Esophagus squamous epithelium (tissue), 5 donors: ENCODE measurements at places on chromosomes 11 and 22.

DNA sequence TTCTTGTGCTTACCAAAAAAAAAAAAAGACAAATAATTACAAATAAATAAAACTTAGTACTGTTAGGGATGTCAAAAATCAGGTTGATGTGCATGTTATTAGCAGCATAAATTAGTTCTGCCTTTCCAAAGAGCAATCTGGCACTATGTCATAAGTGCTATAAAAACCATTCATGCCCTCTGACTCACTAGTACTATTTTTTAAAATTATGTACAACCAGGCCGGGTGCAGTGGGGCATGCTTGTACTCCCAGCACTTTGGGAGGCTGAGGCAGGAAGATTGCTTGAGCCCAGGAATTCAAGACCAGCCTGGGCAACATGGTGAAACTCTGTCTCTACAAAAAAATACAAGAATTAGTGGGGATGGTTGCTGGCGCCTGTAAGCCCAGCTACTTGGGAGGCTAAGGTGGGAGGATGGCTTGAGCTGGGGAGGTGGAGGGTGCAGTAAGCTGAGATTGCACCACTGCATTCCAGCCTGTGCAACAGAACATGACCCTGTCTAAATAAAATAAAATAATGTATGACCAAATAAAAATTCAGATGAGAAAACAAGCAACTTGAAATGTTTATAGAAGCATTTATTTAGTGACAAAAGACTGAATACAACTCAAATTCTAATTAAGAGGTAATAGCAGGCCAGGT is 25.3 kb downstream of the UEVLD start:
- DNase-seq, result no peak

GRCh38 chr11:64089027-64089360 is 53.3 kb downstream of the FLRT1 start:
- DNase-seq, result no peak

GRCh38 chr11:73158356-73159051 is 16.4 kb upstream of the FCHSD2 start:
- DNase-seq, result no peak

DNA sequence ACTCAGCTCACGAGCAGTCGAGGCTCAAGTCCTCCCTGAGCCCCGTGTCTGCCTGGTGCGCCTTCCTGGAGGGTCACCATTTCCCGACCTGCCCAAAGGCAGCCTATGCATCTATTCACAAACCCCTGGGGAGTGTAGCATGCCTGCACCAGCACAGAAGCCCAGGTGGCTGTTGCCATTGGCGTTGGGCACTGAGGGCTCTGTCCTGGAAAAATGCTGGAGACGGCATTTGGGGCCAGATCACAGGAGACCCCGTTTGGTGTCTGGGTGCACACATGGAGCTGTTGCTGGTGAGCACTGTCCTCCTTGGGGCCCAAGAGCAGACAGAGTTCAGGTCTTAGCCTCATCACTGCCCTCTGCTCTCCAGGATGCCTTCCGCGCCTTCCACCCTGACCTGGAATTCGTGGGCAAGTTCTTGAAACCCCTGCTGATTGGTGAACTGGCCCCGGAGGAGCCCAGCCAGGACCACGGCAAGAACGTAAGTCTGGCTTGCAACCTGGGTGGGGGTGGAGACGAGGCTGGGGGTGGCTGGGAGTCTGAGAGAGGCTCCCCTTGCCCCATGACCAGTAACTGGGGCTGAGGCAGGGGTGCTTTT is 9.4 kb downstream of the FADS2 start:
- DNase-seq, result no peak

- no peak for DNase-seq
Measured at GRCh38 chr11:101346591-101346990, 217.0 kb upstream of the PGR start.

DNA sequence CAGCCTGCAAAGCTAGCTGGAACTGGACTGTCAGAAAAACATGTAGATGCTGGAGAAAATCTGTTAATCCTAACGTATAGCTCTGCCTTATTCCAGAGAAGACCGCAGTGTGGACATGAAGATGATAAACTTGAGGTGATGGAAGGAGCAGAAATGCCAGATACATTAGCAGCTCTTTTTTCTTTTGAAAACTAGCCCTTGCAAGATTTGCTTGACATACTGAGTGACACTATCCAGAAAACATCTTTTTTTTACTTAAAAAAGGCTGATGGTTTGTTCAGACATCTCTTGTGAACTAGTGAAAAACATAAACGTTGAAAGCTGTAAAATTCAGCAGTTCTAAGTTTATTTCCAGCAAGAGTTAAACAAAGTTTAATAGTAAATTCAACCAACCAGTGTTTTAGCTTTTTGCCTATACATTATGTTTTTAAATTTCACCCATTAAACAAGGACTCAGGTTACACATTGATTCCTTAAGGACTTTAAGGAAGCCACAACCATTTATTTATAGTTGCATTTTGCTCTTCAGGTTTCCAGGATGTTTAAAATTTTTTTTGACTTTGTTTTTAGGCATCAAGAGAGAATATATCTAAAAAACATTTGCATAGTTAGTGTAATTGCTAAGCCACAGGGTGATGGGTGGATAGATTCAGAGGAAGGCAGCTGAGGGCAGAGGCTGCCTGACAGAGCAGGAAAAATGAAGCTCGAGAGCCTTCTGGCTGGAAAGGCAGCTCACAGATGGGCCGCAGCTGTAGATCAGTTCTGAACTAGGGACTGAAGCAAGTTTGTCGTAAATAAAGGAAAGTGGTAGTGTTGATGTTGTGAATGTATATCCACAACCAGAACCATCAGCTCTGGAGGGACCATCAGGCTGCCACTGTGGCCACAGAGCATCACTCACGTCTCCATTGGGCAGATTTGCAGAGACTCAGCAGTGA is 9.5 kb downstream of the SNAP29 start:
- DNase-seq, result no peak

- DNase-seq, result no peak
Measured at GRCh38 chr11:30342736-30343166, 19.8 kb downstream of the ARL14EP start.

DNA sequence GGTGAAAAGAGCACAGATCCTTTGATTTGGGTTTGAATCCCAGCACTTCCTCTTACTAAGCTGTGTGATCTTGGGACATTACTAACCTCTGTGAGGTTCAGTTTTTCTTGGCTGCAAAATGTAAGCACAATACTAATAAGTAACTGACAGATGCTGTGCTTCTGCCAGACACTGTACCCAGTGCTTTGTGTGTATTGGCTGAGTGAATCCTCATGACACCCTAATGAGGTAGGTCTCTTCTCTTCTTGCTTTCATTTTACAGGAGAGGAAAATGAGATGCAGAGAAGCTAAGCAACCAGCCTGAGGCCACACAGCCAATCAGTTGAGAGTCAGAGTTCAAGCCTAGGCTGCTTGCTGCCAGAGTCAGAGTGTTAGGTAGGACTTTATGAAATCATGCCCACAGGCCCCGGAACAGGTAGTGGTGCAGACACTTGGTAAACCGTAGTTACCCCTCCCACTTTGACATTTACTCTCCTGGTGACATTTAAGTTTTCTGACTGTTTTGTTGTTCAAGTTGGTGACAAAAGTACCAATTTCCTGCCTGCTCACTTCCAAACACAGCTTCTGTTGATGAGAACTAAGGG is 21.2 kb downstream of the PTPRJ start:
- DNase-seq, result no peak

DNA sequence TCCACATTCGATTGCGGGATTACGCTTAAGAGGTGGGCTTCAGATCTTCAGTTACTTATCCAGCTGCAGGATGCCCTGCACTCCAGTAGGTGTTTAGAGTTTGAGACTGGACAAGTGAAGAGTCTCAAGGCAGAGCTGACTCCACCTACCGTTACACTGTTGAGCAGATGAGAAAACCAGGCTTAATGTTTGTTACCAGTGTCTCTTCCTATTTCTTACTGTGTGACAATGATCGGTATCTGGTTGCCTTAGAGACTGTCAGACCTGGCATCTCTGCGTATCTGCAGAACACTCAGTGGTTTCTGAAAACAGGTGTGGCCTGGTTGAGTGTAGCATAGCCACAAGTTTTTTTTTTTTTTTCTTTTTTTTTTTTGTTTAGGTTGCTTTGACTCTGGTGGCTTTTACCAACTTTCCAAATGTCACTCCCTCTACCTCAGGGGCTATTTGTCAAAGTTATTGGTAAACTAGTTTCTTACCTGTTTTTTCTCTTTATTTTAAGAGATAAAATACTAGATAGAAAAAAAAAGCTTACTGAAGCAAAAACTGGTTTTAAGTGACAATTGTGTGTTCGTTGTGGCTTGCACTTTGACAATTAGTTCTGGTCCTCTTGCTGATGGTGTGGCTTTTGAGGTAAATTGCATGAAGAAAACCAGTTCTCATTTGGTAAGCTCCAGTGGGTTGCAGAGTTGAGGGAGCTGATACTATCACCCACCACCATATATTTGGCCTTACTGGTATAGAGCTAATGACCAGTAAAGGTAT is 284.8 kb downstream of the ETS1 start:
- DNase-seq, result no peak

DNA sequence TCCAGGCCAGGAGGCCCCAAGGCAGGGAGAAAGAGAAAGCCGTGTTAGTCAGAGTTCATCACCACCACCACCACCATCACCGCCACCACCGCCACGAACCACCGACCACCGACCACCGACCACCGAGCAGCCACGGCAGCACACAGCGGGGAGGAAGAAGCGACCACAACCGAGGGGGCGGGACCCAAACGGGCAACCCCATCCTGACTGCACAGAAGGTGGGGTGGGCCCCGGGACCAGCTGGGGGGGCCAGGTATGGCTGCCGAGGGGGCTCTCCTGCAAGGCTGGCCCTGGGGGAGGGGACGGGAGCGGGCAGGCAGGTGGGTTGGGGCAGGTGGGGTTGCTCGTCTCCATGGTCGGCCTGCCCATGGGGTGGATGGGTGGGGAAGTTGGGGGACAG is 34.2 kb downstream of the SYT7 start:
- no peak for DNase-seq

DNA sequence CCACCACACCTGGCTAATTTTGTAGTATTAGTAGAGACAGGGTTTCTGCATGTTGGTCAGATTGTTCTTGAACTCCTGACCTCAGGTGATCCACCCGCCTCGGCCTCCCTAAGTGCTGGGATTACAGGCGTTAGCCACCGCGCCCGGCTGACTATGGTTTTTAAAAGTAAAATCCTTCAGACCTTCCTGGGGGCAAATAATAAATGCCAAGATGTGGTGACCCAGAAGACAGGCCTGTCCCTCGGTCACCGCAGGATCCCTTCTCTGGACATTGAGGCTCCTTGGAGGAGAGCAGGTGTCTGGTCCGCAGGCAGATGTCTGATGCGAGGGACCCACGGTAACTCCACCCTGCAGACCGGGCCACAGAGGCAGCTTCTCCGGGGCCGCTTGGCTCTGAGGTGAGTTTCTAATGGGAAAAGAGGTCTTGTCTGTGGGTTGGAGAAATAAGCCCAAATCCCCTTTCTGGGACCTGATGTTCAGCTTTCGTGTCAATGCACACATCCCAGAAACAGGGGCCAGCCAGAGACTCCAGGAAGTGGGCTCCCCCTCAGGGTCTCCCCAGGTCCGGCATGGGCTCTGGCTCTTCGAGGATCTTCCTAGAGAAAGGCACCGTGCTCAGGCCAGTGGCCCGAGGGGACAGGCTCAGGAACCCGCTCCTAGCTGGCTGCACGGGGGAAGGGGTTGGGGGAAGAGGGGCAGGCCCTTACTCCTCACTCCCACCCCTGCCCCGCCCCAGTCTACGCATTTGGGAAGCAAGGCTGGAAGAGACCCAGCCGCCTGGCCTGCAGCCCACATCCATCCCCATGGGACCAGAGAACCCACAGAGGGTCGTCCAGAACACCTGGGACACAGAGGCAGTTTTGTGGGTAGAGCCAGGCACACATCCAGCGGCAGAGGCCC is 100.6 kb downstream of the WNT7B start:
- no peak for DNase-seq

GRCh38 chr11:2382129-2382517 is 5.0 kb downstream of the CD81 start:
- no peak for DNase-seq

DNA sequence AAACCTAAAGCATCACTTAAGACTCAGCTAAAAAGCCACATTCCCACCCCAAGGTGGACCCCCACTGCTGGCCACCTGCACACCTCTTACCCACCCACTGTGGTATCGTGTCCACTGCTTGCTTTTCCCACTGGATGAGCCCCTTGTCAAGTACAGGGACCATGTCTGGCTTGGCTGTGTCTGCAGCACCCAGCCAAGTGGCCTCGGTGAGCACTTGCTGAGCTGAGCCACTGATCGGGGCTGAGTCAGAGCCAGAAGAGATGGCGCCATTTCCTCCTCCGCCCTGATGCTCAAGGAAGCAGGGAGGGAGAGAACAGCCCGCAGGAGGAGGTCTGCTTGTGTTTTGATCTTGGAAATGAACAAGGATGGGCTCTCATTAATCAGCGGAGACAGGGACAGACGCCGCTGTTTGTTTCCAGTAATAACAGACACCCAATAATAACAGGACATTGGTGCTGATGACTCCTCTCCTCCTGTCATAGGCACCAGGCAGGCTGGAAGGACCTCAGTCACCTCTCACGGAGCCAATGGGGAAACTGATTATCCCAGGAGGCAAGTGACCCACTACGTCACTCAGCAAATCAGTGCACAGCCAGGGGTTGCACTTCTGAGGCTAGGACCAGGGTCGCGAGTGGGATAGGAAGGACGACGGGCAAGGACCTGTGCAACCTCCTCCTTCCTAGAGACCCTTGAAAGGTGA is 85.2 kb upstream of the RTL6 start:
- no peak for DNase-seq

DNA sequence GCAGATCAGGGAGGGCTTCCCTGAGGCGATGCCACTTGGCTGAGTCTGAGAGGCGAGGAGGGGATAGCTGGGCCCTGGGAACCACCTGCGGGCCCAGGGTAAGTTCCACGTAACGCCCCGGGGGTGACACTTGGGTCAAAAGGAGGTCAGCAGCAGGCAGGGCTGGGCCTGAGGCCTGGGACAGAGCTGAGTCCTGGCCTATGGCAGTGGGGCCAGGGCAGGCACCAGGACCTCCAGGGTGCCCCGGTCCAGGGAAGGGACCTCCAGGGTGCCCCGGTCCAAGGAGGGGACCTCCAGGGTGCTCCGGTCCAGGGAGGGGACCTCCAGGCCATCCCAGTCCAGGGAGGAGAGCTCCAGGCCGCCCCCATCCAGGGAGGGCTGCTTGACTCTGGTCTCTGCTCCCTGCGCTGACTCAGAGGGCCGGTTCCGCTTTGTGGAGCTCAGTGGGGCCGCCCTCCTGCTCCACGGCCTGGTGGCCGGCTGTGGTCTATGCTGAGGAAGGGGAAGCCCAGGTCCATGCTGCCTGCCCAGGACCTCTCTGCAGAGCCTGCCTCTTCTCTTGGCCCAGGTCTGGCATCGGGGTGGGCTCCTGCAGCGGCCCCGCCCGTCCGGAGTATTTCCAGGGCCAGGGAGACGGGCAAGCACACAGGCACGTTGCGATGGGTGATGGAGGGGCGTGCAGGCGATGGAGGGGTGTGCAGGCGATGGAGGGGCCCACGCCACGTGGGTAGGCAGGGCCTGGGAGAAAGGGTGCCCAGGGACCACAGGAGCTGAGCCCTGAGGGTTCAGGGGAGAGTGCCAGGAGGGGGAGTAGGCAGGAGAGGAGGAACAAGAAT is 19.5 kb upstream of the WNT7B start:
- DNase-seq, result no peak

DNA sequence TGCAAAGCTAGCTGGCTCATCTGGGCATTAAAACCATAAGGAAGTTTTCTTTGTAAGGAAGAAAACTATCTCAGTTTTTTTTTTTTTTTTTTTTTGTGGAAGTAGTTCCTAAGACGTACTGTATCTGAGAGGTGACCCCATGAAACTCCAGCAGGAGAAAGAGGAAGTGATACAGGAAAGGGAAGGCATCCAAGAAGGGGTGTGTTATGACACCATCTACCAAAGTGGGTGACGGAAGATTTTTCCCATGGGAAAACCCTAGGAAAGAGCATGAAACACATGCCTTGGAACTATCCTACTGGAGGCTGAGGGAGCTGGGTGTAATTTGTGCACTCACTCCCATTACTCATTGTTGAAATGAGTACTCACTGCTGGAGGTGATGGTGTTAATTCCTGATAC is 63.8 kb upstream of the ARHGAP20 start:
- DNase-seq, result no peak
